ENCODE measurements at places on chromosomes 7 and 10.

DNA sequence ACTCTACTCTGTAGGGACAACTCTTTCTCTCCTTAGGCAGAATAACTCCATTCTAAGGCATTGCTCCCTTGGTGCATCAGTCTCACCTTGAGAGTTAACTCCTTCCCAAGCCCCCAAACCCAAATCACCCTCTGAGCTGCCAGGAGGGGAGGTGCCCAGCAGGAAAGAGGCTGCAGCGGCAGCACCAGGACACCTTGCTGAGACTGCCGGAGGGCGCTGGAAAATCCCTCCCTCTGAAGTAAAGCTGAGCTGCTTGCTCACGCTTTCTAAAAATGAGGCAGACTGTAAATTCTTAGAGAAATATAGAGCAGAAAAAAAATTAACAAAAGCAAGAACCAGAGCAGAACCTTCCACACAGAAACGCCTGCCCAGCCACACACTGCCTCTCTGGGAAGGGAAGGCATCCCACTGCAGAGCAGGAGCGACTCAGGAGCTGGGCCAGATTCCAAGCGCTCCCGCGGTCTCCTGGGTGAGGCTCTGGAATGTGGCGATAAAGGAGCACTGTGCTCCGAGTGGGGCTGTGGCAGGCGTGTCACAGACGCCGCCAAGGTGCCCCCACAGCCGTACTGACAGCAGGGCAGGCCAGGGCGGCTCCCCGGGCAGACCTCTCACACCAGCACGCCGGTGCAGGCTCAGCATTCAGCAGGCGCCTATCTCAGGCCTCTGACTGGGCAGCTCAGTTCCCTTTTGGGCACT is 202.1 kb downstream of the TNS3 start:
- peak; percentile 58 for DNase-seq

DNA sequence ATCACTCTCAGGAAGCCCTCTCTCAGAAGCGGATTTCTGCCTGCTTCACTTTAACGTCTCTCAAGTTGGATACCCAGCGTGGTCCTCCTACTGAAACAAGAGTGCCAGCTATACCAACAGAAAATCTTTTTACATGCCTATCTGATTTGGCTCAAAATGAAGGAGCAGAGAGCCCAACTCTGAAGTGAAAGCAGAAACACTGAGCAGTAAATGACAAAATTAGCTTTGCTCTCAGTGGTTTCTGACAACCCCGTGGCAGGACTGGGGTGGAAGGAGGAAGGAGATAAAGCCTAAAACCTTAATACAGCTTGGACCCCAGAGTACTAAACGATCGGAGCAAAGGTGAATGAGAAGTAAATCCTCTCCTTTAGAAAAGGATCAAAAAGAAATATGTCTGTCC is 25.1 kb upstream of the GPR37 start:
- DNase-seq = no peak

DNA sequence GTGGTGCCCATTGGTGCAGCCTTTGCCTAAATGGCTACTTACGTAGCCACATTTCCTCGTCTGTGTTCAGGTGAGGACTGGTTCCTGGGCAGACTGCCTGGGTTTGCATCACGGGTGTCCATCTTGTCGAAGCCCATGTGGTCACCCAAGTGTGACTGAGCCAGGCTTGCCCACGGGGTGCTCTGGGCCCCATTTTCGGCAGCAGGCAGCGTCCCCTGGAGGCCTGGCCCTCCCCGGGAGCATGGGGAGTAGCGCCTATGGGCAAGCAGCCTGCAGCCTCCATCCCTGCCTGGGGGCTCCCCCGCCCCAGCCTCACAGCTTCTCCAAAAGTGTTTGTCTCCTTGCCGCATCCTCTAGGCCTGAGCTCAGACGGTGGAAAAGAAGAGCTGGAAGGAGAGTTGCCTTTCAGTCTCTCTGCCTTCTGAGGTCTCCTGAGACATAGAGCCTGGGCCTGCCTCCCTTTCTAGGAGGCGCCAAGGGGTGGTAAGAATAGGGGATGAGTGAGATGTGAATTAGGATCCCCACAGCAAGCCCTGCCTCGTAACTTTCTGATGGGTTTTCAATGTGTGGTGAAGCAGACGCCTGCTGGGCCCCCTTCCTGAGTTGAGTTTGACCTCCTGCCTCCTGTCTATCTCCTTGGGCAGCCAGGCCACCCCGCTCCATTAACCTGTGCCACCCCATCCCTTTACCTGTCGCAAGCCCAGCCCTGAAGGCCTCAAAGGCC is 42.7 kb downstream of the HTRA1 start:
- peak; percentile 78 for DNase-seq

DNA sequence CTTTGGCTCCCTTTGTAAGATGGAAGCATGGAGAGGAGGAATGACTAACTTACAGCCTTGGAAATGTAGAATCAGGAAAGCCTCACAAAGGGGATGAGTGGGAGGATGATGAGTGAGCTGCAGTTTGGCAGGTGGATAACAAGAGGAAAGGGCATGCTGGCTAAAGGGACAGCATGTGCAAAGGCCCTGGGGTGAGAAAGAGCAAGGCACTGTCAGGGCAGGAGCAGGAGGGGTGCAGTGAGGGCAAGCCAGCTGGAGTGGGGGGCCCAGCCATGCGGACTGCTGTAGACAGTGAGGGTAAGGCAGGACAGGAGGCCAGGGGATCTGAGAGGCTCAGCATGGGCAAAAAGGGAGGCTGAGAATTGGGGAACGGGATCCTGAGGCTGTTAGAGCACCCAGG is 20.5 kb downstream of the TLL2 start:
- DNase-seq = no peak

- no peak for DNase-seq
These were observed 21.9 kb downstream of the UBE2D1 start for GRCh38 chr10:58356756-58357155.

DNA sequence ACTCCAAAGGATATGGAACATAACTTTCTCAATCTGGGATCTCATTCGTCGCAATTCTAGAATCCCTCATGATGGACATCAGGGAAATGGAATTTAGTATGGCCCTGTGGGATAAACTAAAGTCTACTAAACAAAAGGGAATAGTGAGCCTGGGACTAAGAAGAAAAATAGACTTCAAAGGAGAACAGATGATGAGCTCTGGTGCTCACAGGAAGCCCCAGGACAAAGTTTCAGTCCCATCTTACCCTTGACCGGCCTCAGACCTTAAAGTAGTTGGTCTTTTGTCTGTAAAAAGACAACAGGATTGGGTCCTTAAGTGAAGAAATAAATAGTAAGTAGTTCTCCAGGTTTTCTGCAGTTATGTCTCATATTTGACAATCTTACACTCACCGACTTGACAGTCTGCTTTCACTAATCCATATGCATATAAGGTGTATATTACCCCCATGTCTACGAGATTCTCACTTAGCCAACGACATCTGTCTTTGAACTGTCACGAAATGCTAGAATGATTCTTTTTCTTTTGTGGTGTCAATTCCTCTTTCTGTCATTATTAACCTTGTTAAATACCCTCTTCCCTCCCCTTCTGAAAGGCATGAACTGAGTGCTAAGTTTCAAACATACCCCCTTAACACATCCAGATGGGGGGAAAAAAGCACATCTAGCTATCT is 10.9 kb upstream of the IKZF1 start:
- no peak for DNase-seq

GRCh38 chr7:139940866-139941265 is 111.8 kb downstream of the TBXAS1 start:
- no peak for DNase-seq

- no peak for DNase-seq
These were observed 53.0 kb downstream of the GRID1 start for GRCh38 chr10:86313621-86314041.

DNA sequence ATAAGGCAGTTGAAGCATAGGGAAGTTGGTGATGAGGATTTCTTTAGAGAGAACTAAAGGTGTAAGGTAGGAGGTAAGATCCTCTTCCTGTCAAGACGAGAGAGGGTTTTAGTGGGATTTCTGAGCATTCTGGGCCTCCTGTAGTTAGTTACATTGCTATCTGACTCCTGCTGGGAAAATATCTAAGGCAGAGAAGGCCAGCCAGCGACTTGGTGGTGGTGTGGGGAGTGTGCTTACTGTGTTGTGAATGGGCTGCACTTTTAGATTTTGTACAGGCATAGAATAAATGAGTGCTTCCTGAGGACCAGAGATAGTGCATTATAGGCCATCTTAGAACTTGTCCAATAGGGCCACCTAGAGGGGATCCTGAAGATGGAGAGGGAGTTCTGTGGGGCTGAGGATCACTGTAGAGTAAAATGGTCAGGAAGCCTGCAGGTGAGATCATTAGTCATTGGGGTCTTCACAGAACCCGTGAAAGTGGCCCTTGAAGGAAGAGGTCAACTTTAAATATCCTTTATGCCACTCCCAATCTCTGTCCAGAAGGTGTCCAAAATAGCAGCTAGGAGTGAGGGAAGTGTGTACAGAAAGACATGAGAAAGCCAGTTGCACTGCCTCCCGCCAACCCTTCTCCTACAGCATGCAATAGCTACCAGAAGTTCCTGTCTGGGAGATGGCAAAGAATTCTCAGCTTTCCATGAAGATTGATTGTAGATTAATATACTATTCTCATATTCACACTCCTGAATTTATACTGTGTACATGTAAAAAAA is 266.6 kb downstream of the POLR1F start:
- DNase-seq = peak; percentile 27

GRCh38 chr10:14879124-14879927 is 660 bp downstream of the SUV39H2 start:
- peak; percentile 59 for DNase-seq

DNA sequence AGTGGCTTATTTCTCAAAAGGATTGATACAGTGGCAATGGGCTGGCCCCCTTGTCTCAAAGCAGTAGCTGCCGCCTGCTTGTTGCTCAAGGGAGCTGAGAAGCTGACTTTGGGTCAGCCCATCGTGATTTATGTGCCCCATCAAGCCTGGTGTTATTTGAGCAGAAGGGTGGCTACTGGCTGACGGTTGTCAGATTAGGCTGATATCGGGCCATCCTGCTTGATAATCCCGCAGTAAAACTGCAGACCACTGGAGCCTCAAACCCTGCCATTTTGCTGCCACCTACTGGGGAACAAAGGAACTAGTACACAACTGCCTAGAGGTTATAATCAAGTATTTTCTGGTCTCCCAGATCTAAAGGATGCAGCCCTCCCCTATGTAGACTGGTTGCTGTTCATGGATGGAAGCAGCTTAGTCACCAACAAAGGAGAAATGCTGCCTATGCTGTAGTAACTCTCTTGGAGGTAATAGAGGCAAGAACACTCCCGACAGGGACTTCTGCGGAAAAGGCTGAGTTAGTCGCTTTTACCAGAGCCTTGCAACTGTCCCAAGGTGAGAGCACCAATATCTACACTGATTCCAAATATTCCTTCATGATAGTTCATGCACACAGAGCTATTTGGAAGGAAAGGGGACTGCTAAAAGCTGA is 65.9 kb upstream of the ZNF92 start:
- peak; percentile 74 for DNase-seq

DNA sequence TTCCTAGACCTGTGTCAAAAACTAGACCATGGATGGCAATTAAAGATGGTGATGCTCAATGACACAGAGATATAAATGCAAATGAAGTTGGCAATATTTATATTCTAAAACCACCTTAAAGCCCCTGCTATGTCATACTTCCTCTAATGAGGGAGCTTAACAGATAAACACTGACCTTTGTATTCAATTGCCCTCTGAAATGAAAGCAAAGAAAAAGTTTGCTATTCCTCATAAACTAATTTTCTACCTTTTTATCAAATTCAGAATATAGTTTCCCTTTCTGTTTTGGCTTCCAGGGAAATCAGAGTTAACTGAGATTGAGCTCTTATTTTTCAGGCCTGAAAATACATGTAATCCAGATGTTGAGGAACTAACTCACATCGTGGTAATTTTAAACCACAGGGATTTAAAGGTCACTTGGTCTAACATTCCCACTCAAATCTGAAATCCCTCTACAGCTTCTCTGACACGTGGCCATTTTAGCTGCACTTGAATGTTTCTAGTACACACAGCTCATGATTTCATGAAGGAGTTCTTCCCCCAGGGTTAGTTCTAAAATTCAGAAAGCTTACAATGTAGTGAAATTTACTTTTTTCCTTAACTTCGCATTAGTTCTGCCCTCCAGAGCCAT is 37.9 kb upstream of the ABCB5 start:
- peak; percentile 93 for DNase-seq

DNA sequence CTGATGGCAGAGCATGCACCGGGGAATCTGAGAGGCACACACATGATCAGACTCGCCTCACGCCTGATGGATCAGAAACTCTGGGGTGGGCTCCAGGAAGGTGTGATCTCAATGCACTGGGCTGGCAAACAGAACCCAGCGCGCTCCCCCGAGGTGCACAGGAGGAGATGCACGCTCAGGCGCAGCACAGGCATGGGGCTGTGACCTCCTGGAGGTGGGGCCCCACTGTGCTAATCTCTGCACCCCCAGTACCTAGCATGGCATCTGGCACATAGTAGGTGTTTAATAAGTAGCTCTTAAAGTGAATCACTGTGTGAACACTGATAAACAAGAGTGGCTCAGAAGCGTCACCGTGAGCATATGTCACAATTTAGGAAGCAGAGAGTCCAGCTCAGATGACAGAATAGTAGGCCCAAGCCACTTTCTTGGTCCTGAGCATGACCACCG is 57.9 kb downstream of the PROSER2 start:
- DNase-seq = no peak

DNA sequence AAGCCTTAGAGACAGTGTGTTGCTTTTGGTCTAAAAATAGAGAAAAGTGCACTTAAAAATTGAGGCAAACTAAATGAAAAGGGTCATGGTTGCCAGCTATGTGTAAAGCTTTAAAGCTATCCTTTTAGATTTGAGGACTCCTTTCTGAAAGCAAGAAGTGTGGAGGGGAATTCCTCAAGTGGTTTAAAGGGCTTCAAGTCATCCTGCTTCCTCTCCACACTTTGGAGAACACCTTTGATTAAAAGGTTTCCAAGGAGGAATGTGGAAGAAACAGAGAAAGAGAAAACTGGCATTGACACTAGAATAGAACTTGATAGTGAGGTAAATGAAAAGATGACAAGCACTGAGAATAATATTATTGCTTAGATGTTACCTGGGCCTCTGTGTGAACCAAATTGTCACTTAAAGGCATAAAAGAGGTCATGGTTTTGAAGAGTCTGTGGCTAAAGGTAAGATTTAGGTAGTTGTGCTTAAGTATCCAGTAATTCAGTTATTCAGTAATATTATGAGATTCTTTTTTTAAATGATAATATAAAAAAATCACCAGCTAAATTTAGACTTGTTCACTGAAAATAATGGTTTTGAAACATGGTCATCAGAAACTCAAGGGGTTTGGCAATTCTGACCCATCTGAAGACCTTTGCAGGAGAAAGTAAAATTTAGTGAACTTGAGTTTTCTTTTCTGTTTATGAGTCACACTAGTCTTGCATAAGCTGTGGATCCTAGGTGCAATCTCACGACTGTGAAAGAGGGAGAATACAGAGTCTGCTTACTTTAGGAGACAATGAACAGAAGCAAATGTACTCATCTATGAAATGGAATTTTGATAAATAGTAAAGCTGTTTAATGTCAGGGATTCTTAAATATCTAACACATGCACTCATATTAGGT is 466.0 kb downstream of the KIF20B start:
- DNase-seq = no peak
